GM10248 (cell line): ENCODE measurements at places on chromosomes 6 and 20.

GRCh38 chr6:116629563-116629981 is 13.3 kb downstream of the RSPH4A start:
- no peak for DNase-seq

GRCh38 chr20:43386878-43387277 is 70.8 kb upstream of the SRSF6 start:
- DNase-seq, result no peak

DNA sequence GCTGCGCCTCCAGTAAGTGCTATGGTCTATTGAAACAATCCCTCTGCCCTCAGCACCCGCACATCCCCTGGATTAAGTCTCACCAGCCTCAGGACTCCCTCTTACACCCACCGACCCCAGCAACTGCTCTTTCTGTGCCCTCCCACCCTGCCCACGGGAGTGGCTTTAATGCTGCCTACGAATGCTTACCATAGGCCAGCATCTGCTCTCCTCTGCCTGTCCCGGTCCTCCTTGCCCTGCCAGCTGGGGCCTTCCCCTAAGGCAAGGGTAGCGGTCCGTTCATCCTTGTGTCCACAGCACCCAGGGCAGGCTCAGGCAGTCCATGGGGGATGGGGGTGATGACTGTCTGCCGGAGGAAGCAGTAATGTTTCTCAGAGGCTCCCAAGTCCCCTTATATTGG is 4.1 kb downstream of the EBF4 start:
- no peak for DNase-seq

DNA sequence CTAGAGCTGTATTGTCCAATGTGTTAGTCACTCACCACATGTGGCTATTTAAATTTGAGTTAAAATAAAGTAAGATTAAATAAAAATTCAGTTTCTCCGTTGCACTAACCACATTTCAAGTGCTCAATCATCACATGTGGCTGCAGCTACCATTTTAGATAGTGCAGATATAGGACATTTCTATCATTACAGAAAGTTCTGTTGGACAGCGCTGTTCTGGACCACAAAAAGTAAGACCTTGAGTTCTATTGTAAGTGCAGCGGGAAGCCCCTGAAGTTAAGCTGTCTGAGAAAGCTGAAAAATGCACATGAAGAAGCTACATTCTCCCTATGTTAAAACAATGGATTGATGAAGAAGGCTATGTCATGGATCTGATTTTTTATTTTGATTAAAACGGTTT is 1.1 kb downstream of the ORC3 start:
- no peak for DNase-seq

- no peak for DNase-seq
Measured at GRCh38 chr6:43824703-43825064, 54.7 kb downstream of the VEGFA start.

DNA sequence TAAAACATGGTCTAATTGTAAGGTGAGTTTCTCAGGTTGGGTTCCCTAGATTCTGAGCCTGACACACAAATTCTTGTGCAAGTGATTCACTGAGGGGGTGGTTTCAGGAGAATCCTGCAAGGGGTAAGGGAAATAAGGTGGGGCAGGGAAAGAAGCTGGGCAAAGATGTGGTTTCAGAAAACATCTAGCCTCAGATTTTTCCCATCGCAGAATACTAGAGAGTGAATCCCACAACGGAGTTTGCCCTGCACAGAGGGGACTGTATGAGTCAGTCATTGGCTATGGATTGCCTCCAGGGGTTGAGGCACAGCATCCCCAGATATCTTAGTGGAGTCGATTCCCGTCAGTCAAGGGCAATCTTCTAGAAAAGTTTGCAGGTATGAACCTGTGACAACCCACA is 65.2 kb downstream of the PRL start:
- DNase-seq, result no peak

DNA sequence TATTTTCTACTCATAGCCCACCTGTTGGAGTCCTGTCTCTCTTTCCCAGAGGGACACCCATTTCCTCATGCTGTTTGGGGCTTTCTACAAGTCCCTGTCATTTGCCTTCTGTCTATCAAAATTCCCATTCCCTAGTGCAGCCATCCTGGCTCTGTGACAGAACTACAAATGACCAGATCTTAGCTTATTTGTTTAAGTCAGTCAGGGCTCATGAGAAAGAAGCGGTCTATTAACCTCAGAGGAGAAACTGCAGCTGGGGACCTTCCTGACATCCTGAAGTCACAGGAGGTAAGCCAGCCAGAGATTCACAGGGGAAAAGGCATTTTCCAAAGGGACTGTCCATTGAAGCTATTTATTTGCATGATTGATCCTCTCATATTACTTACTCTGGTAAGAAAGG is 1.7 kb upstream of the COL9A1 start:
- no peak for DNase-seq

GRCh38 chr6:27263886-27264285 is 16.4 kb downstream of the PRSS16 start:
- DNase-seq, result no peak

- no peak for DNase-seq
Measured at GRCh38 chr6:155024391-155025027, 29.4 kb downstream of the TIAM2 start.
